ENCODE measurements at places on chromosomes 2 and 18.
A peak's percentile ranks its signal among the peaks of the same experiment; 100 is the strongest.

DNA sequence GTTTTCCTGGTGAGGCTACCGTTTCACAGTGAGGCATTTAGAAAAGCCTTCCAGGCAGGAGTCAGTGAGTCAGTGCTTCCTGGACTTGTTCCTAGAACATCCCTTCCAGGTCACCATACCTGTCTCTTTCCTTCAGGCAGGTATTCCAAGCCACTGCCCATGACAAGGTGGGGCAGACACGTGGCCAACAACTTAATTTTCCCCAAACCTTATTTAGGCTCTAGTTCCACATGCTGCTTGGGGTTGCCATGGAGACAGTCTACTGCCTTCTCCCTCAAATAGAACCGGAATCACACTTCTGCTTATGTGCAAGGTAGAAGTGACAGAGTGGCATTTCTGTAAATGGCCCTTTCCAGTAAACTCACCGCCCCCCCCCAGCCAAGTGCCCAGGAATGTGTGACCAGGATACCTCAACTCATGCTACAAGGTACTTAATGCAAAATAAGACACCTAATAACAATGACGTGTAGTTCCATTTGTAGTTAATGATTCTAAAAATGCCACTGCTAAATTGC is 258.3 kb downstream of the PRKCE start:
- no peak for ATAC-seq
- no peaks in the 10 kb centered on the region for H3K27me3 ChIP-seq
- H3K27ac ChIP-seq, result no peak overlapping the region
- H3K4me1 ChIP-seq, result peaks cover under 1% of the 10 kb centered on the region

DNA sequence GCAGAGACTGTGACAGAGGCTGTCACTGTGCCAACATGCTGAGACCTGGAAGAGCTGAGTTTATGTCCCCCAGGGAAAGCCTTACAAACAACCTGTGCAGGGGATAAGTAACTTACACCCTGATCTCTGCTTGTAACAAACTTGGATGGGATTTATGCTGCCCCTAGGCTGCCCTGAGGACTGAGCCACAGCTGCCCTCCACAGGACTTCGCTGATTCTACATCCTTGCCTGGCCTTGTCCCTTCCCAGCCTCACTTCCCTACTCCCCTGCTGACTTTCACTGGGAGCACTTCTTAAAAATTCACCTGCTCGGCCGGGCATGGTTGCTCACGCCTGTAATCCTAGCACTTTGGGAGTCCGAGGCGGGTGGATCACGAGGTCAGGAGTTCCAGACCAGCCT is 45.9 kb upstream of the ASAP2 start:
- no peak for ATAC-seq
- no peak overlapping the region for H3K4me3 ChIP-seq
- H3K27ac ChIP-seq, result no peak overlapping the region
- no peaks in the 10 kb centered on the region for H3K27me3 ChIP-seq
- no peaks in the 10 kb centered on the region for H3K4me1 ChIP-seq

DNA sequence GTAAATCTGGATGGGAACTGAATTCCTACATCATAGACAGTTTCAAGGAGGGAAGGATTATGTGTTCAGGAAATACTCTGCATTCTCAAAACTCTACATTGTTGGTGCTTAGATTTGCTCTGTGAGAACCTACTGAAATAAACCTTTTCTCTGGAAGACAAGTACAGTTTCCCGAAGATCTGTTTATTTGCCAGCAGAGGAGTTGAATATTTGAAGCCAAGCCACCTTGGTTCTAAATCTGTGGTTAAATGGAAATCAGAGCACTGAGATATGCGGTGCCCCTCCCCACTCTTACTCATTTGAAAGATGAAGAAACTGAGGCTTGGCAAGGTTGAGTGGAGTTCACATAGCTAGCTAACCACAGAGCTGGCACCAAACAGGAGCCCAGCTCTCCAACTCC is 146.3 kb upstream of the CTAGE1 start:
- H3K4me3 ChIP-seq, result no peak overlapping the region
- H3K36me3 ChIP-seq, result no peaks in the 10 kb centered on the region
- H3K4me1 ChIP-seq, result peaks cover 3% of the 10 kb centered on the region
- no peak overlapping the region for H3K27ac ChIP-seq
- H3K27me3 ChIP-seq, result no peaks in the 10 kb centered on the region
- ATAC-seq, result no peak

DNA sequence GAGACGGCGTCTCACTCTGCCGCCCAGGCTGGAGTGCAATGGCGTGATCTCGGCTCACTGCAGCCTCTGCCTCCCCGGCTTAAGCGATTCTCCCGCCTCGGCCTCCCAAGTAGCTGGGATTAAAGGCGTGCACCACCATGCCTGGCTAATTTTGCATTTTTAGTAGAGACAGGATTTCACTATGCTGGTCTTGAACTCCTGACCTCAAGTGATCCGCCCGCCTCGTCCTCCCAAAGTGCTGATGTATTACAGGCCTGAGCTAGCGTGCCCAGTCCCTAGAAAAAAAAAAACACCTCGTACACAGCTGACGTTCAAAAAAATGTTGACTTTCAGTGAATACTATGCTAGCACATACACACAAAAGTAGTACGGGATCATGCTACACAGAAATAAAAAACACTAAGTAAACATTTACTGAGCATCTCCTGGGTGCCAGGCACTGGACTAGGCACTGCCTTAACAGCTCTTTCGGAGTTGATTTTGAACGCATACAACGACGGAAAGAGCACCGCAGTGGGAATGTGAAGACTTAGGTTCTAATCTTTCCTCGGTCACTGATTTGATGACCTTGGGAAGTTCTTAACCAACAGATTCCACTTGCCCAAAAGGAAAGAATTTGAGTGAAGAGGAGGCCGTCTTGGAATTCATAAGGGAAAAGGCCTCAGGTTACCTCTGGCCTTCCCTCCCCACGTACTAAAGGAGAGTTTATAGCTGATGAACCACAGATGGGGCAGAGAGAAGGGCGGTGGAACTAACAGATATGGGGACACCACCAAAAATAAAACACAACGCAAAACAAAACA is 1.1 kb downstream of the DNAJC27 start:
- H3K4me3 ChIP-seq, result peak overlapping the region; percentile 61
- H3K4me1 ChIP-seq, result no peaks in the 10 kb centered on the region
- no peaks in the 10 kb centered on the region for H3K27me3 ChIP-seq
- H3K27ac ChIP-seq, result peak overlapping the region; percentile 99
- no peak for ATAC-seq
- H3K36me3 ChIP-seq, result no peaks in the 10 kb centered on the region

DNA sequence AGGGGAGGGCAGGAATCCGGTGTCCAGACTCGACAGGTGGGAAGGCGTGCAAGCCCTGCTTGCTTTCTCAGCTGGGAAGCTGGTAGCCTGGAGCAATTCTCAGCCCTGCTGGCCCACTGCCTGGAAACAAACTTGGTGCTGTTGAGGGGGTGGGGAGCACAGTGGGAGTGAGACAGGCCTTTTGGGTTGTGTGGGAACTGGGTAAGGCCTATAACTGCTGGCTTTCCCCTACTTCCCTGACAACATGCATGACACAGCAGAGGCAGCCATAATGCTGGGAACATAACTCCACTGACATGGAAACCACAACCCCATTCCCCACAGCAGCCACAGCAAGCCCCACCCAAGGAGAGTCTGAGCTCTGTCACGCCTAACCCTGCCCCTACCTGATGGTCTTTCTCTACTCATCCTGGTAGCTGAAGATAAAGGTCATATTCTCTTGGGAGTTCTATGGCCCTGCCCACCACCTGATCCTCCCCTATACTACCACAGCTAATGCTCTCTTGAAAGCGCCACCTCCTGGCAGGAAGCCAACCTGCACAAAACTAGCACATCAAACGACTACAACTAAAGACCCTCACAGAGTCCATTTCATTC is 122.9 kb upstream of the ACVR1C start:
- no peak for ATAC-seq
- H3K27ac ChIP-seq, result no peak overlapping the region
- no peaks in the 10 kb centered on the region for H3K27me3 ChIP-seq
- H3K4me3 ChIP-seq, result no peak overlapping the region
- peaks cover 52% of the 10 kb centered on the region for H3K36me3 ChIP-seq

DNA sequence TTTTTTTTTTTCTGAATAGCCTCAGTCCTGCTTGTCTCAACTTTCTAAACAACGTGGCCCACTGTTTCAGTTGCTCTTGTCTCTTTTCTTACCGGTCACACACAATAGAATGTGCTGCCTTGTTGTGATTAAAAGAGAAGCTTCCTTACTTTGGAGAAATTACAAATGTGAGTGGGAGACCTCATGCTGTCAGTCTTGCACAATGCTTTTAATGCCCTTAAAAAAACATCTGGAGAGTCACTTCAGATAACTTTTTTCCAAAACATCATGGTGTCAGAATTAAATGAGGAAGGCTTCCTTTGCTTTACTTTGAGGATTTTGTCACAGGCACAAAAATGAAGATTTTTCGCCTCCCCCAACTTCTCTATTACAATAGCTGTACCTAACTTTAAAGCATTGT is 37.7 kb downstream of the LHCGR start:
- H3K36me3 ChIP-seq, result no peaks in the 10 kb centered on the region
- no peak overlapping the region for H3K4me3 ChIP-seq
- no peak for ATAC-seq
- peaks cover 6% of the 10 kb centered on the region for H3K4me1 ChIP-seq
- H3K27ac ChIP-seq, result peak overlapping the region; percentile 90

DNA sequence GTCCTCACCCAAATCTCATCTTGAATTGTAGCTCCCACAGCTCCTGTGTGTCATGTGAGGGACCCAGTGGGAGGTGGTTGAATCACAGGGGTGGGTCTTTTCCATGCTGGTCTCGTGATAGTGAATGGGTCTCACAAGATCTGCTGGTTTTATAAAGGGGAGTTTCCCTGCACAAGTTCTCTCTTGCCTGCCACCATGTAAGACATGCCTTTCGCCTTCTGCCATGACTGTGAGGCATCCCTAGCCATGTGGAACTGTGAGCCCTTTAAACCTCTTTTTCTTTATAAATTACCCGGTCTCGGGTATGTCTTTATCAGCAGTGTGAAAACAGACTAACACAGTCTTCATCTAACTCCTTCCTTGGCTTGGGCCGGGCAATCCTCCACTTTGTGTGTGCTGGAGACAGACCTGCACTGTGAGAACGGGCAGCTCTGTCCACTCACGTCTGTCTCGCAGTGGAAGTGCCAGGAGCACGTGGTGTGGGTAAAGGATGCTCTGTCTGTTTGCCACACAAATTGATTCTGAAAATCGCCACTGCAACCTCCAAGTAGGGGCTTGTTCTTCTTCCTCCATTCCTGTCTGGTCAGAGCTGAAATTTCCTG is 47.6 kb upstream of the OTOS start:
- H3K27me3 ChIP-seq, result peaks cover 46% of the 10 kb centered on the region
- H3K36me3 ChIP-seq, result no peaks in the 10 kb centered on the region
- H3K27ac ChIP-seq, result no peak overlapping the region

GRCh38 chr2:174477759-174478158 is 9.1 kb downstream of the GPR155 start:
- H3K4me1 ChIP-seq, result no peaks in the 10 kb centered on the region
- H3K27me3 ChIP-seq, result no peaks in the 10 kb centered on the region
- no peak for ATAC-seq
- H3K27ac ChIP-seq, result no peak overlapping the region
- H3K36me3 ChIP-seq, result peaks cover 40% of the 10 kb centered on the region

GRCh38 chr2:45570671-45571334 is 40.3 kb downstream of the SRBD1 start:
- H3K27me3 ChIP-seq, result no peaks in the 10 kb centered on the region
- H3K4me3 ChIP-seq, result no peak overlapping the region
- H3K27ac ChIP-seq, result no peak overlapping the region
- H3K36me3 ChIP-seq, result no peaks in the 10 kb centered on the region

GRCh38 chr2:8636041-8636491 is 45.8 kb upstream of the ID2 start:
- no peak overlapping the region for H3K4me3 ChIP-seq
- no peaks in the 10 kb centered on the region for H3K4me1 ChIP-seq
- no peak for ATAC-seq
- peak overlapping the region; percentile 68 for H3K27ac ChIP-seq
- H3K36me3 ChIP-seq, result no peaks in the 10 kb centered on the region

DNA sequence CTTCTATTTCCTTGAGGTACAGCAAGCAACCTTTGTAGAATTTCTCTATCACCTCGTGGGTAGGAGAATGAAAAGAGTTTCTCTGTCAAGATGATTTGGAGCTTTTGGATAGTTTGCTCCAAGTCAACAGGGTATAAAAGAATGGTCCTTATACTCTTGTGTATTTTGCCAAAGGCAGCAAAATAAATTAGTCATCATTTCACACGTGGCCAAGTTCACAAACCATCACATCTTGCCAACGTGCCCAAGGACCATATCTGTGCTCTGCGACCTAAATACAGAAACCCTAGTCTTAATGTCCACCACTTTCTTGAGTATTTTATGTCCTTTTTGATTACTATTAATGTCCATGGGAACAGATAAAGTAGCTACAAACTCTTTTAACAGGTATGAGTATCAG is 262.9 kb downstream of the AFF3 start:
- no peaks in the 10 kb centered on the region for H3K27me3 ChIP-seq
- H3K4me3 ChIP-seq, result no peak overlapping the region
- H3K36me3 ChIP-seq, result no peaks in the 10 kb centered on the region
- H3K27ac ChIP-seq, result no peak overlapping the region
- peaks cover 2% of the 10 kb centered on the region for H3K4me1 ChIP-seq
- ATAC-seq, result no peak

DNA sequence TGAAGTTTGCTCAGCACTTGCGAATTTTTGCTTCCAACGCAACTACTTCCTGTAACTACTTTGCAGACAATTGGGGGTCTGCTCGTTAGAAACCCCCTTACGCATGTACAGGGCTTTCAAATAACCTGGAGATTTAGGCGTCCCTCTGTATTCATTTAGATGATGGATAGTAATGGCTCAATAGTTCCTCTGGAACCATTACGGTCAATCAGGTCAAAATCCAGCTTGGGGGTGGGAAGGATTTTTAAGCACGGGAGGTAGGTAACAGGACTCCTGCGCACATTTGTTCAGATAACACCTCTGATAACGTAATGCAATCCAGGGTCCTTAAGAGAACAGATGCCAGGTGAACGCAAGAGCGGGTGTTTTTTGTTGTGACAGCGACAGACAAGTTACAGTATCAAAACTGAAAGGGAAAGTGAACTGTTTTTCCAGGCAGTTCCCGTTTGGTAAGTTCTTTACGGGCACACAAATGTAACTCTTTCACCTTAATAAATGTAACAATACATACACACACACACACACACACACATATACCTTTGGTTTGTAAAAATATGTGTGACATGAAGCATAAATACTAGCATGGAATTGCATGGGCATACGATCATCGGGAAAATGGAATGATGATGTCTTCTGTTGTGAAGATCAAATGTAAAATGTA is 3.8 kb upstream of the OSR1 start:
- no peak for ATAC-seq
- H3K4me1 ChIP-seq, result peaks cover 57% of the 10 kb centered on the region
- H3K4me3 ChIP-seq, result peak overlapping the region; percentile 55
- H3K27me3 ChIP-seq, result peaks cover 15% of the 10 kb centered on the region

GRCh38 chr2:202577250-202578183 is 57.3 kb upstream of the FAM117B start:
- H3K27ac ChIP-seq, result no peak overlapping the region
- no peaks in the 10 kb centered on the region for H3K27me3 ChIP-seq
- H3K4me3 ChIP-seq, result no peak overlapping the region
- H3K4me1 ChIP-seq, result no peaks in the 10 kb centered on the region
- no peak for ATAC-seq
- no peaks in the 10 kb centered on the region for H3K36me3 ChIP-seq

DNA sequence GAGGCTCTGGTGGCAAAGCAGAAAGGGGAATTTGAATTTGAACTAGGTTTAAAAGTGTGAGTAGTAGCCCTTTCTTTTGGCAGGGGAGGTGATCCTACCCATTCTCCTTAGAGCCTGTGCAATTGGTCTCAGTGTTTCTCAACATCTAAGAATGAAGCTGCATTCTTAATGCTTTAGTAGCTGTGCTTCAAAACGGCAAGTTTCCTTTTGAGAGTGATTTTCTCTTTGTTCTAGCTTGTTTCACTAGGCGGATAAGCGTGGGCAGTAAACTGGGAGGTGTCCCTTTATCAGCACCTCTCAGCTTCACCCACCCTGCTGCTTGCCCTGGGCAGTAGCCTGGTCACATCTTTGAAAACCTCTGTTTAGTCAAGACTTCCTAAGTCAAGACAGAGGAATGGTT is 6.7 kb downstream of the CRIM1 start:
- H3K4me3 ChIP-seq, result no peak overlapping the region
- H3K4me1 ChIP-seq, result peaks cover 44% of the 10 kb centered on the region
- H3K27me3 ChIP-seq, result no peaks in the 10 kb centered on the region
